ENCODE measurements at places on chromosomes 2 and 18.

DNA sequence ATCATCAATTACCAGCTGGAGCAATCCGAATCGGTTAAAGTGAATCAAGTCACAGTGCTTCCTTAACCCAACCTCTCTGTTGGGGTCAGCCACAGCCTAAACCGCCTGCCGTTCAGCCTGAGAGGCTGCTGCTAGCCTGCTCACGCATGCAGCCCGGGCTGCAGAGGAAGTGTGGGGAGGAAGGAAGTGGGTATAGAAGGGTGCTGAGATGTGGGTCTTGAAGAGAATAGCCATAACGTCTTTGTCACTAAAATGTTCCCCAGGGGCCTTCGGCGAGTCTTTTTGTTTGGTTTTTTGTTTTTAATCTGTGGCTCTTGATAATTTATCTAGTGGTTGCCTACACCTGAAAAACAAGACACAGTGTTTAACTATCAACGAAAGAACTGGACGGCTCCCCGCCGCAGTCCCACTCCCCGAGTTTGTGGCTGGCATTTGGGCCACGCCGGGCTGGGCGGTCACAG, 496 bp upstream of the ITGA4 start:
- DNase-seq, result peak; percentile 88

DNA sequence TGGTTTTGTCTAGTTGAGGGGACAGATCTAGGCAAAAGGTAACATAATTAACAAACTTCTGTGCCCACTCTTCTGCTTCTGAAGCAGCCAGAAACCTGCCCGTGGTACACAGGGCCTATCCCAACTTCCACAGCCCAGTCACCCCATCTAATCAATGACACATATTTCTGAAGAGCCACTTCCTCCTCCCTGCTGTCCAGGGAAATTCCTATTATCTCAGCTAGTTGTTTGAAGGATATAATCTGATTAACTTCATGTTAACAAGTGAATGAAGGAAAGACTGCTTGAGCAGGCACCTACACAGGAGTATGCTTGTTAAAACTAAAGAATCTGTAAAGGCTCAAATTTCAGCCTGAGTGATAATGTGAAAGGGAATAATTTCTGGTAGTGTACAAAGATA, 61.4 kb downstream of the CCDC148 start:
- no peak for DNase-seq

DNA sequence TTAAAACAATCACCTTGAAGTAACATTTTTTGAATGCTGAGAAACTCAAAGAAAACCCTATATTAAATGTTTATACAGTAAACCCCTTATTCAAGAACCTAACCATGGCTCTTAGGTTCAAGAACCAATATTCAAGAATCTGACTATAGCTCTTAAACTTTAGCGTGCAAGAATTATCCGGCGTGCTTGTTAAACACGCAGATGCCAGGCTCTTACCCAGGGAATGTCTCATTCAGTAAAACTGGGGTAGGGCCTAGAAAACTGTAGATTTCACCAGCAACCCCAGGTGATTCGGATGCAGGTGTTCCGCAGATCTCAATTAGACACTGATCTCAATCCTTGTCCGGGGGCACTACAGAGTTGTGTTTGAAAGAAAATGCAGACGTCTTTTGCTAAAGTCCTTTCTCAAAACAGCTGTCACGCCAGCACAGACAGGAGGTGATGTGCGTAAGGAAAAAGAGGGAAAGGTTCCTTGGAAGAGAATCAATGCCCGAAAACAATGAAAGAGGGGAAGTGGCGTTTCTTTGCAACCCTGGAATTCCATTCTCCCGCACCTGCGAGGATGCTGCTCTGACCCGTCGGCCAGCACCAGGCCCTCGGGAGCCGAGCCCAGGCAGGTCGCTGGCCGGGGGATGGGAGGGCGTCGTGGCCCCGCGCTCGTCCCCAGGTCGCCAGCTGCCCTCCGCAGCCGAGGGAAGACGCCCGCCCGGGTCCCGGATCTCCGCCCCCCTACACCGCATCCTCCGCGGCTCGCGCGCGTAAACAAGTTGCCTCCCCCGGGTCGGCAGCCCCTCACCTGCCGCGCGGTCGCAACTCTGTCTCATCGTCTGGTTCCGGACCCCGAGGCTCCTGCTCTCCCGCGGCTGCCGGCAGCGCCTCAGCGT, 851 bp downstream of the EIF2AK3 start:
- no peak for DNase-seq

- DNase-seq, result no peak
Observed at GRCh38 chr2:37211939-37212338, 15.6 kb downstream of the CEBPZOS start.

DNA sequence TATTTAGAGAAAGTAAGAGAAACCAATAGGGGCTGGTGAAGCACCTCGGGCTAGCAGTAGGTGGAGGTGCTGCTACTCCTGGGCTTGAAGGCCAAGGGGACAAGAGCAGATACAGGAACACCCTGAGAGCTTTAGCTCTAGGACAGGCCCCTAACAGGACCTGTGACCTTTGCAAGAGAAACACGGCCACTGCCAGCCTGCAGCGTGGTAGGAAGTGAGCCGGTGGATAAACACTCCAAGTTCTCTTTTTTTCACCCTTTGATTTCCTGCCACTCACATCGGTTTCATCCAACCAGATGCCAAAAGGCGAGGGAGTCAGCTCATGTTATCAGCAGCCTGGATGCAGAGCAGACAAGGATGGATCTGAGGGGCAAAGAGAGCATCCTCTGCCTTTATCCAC, 66.8 kb upstream of the SPRED2 start:
- peak; percentile 31 for DNase-seq

- DNase-seq, result no peak
Observed at GRCh38 chr2:21332993-21333625, 209.3 kb downstream of the TDRD15 start.
